ENCODE measurements at places on chromosomes 11 and 22.

DNA sequence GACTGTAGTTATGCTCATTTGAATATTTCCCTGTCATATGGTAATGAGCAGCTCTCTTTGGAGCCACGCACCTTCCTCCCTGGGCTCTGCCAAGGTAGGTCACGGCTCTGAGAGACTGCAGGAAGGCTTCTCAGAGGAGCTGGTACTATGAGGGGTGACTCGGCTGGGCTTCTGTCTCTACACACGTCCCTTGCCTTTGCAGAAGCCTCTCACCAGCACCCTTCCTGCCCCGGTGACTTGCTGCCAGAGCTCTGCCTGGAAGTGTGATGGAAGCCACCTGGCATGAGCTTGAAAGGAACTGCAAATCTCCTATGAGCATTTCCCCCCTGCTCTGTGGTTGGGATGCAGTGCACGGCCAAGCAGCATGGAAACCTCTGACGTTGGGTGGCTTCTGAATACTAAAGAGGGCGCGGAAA lies 74.2 kb downstream of the KIRREL3 start:
- DNase-seq, result no peak

DNA sequence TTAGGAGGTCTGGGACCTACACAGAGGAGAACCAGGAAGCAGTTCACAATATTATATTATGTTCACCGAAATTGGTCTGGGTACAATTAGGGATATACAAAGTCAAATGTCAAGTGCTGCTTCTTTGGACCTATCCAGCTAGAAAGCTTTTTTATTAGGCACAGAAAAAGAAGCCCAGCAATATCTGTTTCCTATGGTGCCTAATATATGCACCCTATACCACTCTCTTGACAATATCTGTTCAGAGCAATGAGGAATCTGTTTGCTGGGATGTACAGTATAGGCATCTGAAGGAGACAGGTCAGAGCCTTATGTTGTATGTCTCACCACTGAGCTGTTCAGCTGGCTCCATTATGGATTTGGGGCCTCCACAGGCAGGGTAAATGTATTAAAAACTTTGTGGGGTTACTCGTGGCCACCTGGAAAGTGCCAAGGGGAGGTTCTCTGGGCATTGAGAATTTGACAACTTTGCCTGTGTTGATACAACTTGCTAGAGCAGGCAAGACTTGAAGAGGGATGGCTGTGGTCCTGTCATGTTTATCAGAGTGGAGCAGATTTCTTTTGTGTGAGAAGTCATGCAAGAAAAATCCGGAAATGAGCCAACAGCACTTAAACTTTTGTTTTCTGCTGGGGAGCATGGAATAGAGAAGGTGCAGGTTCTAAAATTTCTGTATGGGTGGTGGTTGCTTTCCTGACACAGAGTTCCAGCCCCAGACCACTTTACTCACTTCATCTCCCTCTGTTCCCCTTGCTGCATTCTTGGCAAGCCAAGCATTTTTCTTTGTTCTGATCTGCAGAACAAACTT lies 10.1 kb downstream of the STIM1 start:
- no peak for DNase-seq

GRCh38 chr11:74412733-74413359 lies 14.6 kb upstream of the PGM2L1 start:
- DNase-seq, result no peak

DNA sequence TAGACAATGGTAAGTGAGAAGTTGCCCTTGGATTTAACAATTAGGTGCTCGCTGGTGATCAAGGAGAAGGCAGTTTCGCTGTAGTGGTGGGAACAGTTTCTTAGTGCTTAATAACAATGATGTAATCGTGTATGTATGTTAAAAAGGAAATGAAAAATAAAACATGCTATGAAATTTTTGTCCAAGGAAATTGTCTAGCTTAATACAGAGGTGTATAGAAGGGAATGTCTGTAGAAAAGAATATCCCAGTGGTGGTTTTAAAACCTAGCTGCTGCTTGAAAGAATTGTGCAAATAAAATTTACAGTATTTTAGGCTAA lies 53.1 kb downstream of the SWAP70 start:
- no peak for DNase-seq

DNA sequence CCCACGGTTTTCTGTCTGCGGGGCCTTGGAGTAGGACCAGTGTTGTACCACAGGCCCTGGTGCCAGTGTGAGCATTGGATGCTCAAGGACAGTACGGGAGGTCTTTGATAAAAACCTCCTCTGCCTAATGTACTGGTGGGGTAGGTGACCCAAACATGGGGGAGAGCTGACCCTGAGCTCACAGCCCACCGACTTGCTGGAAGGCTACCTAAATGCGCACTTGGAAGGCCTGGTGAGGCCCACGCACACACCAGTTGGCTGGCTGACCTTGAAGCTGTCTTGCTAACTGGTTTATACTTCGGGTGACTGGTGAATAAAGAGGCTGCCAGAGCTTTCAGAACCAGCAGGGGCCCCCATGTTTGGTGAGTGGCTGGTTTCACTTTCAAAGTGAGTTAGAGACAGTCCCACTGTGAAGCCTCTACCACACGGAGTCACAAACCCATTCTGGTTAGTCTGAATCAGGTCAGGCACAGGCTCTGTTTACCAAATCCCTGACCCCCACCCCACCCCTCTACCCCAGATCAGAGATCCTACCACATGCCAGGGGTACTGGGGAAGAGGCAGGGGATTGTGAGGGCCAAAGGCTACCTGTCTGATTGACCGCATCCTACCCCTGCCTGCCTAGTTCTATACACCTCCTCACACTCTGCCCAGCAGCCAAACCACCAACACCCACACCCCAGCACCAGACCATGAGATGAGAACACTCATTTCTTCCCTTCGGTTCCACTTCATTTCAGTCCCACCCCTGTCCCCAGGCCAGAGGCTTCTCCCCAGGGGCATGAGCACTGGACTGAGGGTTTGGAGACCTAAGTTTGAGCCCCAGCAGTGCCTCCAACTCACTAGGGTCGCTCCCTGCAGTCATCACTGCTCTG lies 12.7 kb upstream of the IL2RB start:
- no peak for DNase-seq

- no peak for DNase-seq
Measured at GRCh38 chr11:1744137-1744886, 6.1 kb downstream of the IFITM10 start.

DNA sequence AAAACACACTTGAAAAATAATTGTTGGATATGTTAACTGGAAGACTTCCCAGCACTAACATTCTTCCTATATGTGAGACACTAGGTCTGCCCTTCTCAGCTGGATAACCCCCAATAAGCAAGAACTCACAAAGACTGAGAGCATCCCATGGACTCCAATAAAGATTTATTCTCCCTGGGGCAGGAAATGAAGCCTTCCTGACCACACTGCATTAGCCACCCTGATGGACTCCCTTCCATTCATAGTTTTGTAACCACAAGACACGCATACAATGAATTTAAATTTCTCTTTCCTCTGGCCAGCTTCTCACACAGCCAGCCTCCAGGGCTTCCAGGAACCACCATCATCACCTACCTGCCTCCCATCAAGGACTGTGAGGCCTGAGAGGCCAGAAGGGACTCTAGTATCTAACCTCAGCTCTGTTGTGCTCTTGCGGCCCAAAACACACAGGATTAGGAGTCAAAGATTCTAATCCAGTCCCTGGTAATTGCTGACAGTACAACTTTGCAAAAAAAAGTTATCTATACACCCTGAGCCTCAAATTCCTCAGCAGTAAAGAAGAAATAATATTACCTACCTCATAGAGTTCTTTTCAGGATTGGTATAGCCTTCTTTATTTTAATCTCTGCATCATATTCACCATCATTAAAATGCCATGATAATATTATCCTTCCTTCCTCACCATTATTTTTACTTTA lies 45.6 kb upstream of the GDPD4 start:
- no peak for DNase-seq

Data from nephron progenitor cell (in vitro differentiated cells).